Activated naive CD8-positive, alpha-beta T cell treated with anti-CD3 and anti-CD28 coated beads, Interleukin-2, amount 50 U/mL, for 24 hours (primary cell): ENCODE measurements at places on chromosomes 11 and 22.

DNA sequence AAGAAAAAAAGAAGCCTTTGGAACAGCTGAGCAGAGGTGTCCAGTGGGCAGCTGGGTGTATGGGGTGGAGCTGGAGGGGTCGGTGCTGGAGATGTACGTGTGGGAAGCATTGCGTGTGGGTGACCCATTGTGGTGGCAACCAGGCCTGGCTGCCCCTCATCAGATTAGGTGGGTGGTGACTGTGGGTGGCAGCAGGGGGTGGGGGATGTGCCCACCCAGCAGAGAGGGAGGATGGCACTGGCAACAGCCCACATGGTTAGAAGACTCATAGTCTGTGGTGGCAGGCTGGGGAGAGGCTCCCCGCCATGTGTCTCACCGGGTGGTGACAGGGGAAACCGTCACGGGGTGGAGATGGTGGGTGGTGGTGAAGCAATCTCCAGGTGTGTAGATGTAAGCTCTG is 27.6 kb downstream of the TP53I11 start:
- no peaks in the 10 kb centered on the region for H3K4me1 ChIP-seq
- H3K36me3 ChIP-seq = no peaks in the 10 kb centered on the region
- no peak overlapping the region for H3K27ac ChIP-seq

DNA sequence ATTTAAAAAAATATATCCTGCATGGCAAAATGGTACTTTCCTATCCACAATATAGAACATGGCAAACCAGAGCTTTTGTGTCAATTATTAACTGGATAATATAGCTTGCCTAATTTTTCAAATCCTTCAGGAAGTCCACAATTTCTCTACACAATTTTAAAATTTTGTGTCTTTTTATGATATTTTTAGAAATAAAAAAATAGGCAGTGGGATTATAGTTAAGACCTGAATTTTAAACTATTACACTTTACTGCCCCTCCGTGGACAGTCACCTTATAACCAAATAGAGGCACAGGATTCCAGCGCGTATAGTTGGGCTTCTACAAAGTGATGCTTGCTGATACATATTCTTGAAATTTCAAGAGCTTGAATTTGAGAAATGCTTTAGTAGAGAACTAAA is 2.1 kb upstream of the DMC1 start:
- H3K27me3 ChIP-seq = no peaks in the 10 kb centered on the region
- H3K27ac ChIP-seq = no peak overlapping the region
- H3K4me3 ChIP-seq = no peak overlapping the region

- no peaks in the 10 kb centered on the region for H3K27me3 ChIP-seq
- no peaks in the 10 kb centered on the region for H3K36me3 ChIP-seq
- DNase-seq = no peak
- H3K4me1 ChIP-seq = no peaks in the 10 kb centered on the region
These were observed 433.3 kb downstream of the BUD13 start for GRCh38 chr11:116339306-116340098.

GRCh38 chr11:78822931-78823423 is 248.3 kb upstream of the NARS2 start:
- H3K4me3 ChIP-seq = no peak overlapping the region
- no peaks in the 10 kb centered on the region for H3K4me1 ChIP-seq
- no peak overlapping the region for H3K27ac ChIP-seq

DNA sequence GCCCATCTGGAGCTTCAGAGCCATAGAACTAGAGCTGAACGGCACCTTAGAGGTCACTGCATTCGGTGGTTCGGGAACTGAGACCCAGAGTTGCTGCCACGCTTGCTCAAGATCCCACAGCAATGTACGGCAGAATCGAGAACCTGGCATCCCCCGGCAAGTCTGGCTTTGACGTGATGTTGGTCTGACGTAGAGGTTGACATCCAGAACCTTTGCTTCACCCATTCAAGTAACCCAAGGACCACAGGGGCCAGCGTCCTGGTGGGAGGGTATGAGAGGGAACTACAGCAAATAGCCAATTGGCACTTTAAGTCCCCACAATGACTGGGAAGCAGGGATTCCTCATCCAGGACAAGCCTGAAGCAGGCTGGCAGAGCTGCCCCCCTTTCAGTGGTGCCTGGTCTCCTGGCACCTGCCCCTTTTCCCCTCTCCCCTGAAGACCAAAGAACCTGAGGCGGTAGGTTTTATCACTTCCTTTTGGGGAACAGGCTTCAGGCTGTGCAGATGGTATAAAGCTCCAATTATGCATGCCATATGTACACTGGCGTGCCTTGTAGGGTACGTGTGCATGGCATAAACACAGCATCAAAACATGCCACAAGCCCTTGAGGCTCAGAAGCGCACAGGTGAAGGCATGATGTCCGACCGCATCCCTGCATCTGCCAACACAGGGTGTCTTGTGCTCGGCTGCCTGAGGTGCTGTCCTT is 15.3 kb upstream of the TEF start:
- H3K27me3 ChIP-seq = peaks cover 9% of the 10 kb centered on the region
- no peaks in the 10 kb centered on the region for H3K4me1 ChIP-seq
- no peak overlapping the region for H3K27ac ChIP-seq
- no peak overlapping the region for H3K4me3 ChIP-seq

DNA sequence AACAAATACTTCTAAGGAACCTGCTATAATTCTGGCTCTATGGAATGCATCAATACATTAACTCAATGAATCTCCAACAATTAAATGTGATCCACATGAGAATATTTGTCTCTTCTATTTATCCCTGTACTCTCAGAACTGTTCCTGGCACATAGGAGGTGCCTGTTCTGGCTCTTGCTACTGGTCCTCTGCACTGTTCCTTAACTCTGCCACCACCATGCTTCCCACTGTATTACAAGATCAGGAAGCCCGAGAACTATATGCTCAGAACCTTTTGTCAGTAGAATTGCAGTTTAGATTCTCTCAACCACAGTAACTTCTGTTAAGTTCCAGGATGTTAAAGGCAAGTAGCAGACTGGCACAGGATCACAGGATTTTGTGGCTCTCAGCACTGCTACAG is 376.3 kb upstream of the CCDC90B start:
- H3K27ac ChIP-seq = no peak overlapping the region
- H3K36me3 ChIP-seq = no peaks in the 10 kb centered on the region
- DNase-seq = no peak
- no peaks in the 10 kb centered on the region for H3K27me3 ChIP-seq

DNA sequence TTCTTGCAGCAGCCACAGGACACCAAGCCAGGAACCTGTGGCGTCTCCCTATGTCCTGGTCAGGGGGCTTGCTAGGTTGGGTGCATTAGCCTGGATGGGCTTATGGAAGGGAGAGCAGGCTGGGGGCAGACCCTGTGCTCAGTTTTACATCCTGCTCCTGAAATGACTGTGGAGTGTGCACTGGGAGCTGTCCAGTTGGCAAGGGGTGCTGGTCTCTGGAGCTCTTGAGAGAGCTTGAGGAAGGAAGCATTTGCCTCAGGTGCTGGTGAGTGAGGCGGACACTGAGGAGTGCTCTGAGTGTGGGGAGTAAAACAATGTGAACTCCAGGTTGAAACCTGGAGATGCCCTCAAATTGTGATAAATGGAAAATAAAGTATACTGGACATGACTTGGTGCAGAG is 3.4 kb downstream of the SCGB1D4 start:
- H3K4me1 ChIP-seq = no peaks in the 10 kb centered on the region
- H3K27me3 ChIP-seq = peaks cover 13% of the 10 kb centered on the region
- no peak overlapping the region for H3K4me3 ChIP-seq
- DNase-seq = no peak
- no peaks in the 10 kb centered on the region for H3K36me3 ChIP-seq

GRCh38 chr11:64204464-64204989 is 2.0 kb upstream of the FERMT3 start:
- peak overlapping the region; percentile 53 for H3K4me3 ChIP-seq
- peaks cover 76% of the 10 kb centered on the region for H3K36me3 ChIP-seq
- H3K27ac ChIP-seq = peak overlapping the region; percentile 96
- peak; percentile 75 for DNase-seq

DNA sequence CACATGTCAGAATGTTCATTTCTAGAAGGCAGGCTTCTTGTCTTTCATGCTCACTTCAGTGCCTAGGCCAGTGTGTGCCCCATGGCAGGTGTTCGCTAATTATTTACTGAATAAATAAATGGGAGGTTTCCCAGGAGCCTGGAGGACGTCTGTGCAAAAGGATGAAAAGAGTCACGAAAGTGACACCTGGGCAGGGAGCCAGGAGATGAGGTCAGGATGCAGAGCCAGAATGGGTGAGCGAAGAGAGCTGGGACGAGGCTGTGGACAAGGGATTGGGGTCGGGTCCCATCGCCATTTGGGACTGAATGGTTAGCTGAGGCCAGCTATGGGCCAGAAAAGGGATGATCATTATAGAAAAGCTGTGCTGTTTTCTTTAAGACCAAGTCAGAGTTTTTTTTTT is 560.4 kb downstream of the TBC1D22A start:
- no peak for DNase-seq
- no peak overlapping the region for H3K27ac ChIP-seq
- no peaks in the 10 kb centered on the region for H3K4me1 ChIP-seq
- no peaks in the 10 kb centered on the region for H3K36me3 ChIP-seq

GRCh38 chr11:105042178-105042577 is 3.0 kb downstream of the CARD16 start:
- H3K27ac ChIP-seq = no peak overlapping the region
- DNase-seq = no peak
- H3K4me1 ChIP-seq = peaks cover 59% of the 10 kb centered on the region
- peaks cover 33% of the 10 kb centered on the region for H3K36me3 ChIP-seq
- no peaks in the 10 kb centered on the region for H3K27me3 ChIP-seq
- H3K4me3 ChIP-seq = no peak overlapping the region

DNA sequence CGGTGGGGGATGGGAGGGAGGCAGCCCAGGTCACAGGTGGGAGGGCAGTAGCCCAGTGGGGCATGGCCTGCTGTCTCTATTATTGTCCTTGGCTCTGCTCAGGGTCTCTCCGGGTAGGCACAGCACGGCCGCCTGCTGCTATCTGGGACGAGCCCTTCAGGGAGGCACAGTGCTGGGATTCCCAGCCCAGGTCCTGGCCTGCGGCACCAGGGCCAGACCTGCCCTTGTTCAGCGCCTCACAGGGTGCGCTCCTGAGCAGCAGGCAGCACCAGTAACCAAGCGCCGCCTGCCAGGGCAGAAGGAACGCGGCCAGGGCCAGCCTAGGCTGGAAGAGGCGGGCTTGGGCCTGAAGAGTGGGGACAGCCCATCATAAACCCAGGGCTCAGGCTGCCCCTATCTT is 151.0 kb downstream of the MPPED1 start:
- no peaks in the 10 kb centered on the region for H3K36me3 ChIP-seq
- DNase-seq = no peak
- no peaks in the 10 kb centered on the region for H3K4me1 ChIP-seq
- no peak overlapping the region for H3K4me3 ChIP-seq
- no peaks in the 10 kb centered on the region for H3K27me3 ChIP-seq

GRCh38 chr11:67558084-67558772 is 25.4 kb upstream of the GSTP1 start:
- no peaks in the 10 kb centered on the region for H3K36me3 ChIP-seq
- no peak for DNase-seq
- H3K27ac ChIP-seq = no peak overlapping the region
- no peak overlapping the region for H3K4me3 ChIP-seq
- H3K27me3 ChIP-seq = peaks cover 9% of the 10 kb centered on the region
